NCI-H1694 (cell line): ENCODE measurements at places on chromosomes 5 and 9.

DNA sequence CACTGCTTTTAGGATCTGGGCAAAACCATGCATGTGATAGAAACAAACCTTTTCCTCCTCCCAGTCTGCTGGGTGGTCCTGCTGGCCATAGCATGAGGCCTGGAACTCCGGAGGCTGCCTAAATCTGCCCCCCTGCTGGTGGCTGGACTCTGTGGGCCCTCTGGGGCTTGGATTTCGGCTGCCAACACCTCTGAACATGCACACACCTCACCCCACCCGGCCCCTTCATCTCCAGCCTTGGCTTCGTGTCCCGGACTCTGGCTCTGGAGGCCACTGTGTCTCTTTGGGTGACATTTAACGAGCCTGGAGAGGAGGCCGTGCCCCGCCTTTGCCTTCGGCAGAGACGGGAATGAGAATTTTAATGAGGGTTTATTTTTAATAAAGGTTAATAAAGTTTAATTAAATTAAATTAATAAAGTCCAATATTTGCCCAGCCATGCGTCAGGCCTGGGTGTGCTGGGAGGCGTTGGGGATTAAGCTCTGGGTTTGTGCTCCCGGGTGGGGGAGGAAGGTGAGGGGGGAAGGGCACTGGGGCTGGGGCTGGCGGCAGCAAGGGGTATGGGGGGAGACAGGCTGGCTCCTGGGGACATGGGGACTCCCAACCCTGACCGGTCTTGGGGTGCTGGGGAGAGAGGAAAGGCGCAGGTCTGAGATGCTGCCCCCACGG lies 251.8 kb downstream of the PBX3 start:
- DNase-seq = no peak

GRCh38 chr5:126965487-126965886 lies 64.9 kb downstream of the MARCHF3 start:
- no peak for DNase-seq

DNA sequence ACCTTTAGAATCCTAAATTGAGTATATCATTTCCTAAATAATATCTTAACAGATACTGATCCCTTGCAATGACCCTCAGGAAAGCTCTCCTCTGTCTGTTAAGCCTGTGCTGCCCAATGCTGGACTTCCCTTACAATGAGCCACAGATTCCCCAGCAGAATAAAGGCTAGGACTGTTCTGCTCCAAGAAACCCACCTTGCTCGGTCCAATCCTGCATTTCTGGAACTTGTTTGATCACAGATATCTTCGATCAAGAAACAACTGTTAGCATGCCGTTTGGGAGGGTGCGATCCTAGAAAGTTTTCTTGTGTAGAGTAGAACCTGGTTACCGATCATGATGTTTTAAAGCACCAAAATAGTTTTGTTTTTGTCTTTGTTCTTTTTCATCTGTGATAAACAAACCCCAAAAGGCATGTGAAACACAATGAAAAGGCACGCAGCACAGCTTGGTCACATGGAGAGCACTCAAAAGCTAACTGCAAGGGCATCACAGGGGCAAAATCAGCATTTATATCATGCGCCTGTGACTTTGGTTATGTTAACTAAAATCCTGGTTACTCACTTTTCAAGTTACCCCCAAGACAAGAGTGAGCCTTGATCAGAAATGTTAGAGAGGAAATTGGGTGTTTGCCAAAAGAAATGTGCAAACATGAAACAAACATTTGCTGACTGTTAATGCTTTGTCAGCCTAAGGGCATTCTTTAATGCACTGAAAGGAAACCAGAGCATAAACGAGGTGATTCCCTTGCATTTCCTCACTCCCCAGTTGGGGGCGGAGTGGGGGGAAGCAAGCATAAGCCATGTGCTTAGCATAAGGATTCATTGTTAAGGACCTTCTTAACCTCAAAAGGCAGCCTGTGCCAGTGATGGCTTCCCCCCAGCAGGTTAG lies 61.9 kb upstream of the ADAMTS16 start:
- DNase-seq = no peak

- DNase-seq = no peak
Observed at GRCh38 chr5:37206736-37207135, 42.4 kb downstream of the CPLANE1 start.

- DNase-seq = no peak
Observed at GRCh38 chr5:177494346-177495195, 2.8 kb downstream of the PDLIM7 start.

- DNase-seq = no peak
Observed at GRCh38 chr5:134945041-134945440, 22.7 kb upstream of the CATSPER3 start.

DNA sequence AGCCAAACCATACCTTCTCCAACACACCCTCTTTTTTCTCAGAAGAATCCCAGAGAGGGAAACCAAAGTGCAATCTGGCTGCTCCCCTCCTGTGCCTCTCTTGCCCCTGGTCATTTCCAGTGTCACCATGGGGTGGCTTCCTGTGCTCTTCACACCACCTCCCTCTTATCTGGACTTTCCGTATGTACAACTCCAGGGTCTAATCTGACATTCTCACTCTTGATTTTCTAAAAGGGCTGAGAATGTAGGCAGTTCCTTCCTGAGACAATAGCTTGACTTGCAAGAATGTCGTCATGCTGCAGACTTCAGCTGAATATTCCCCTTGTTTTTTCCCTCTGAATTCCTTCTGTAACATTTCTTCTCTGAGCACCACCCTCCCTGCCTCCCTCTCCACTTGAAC lies 110.2 kb downstream of the FBXL7 start:
- DNase-seq = no peak

DNA sequence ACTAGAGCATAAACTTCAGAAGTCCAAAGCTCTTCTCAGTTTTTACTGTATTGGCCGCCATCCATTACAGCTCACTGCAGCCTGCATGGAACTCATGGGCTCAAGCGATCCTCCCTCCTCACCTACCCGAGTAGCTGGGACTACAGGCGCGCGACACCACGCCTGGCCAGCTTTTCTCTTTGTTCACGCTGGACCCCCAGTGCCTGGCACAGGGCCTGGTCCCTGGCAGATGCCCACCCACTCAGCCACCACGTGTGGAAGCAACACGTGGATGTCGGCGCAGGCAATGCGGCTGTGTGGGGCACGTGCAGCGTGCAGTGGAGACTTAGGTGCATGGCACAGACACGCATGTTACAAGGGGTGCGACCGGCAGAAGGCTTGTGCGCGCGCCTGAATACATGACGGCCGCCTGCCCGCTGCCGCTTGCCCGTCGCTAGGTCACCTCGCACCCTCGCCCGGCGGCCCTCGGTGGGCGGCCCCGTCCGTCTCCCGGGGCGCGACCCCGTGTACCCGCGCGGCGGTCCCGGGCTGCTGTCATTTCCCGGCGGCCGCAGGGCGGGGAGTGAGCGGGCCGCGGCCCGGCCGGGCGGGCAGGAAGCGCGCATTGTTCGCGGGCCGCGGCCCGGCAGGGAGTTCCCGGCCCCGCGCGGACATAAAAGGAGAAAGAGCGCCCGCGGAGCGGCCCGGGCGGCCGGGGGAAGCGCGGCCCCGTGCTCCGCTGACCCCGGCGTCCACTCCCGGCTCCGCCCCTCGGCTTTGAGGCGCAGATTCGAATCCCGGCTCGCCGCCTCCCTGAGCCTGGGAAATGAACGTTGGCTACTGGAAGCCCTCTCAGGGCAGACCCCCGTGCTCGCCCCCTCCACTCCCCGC lies 24.1 kb upstream of the PTGS1 start:
- DNase-seq = no peak

DNA sequence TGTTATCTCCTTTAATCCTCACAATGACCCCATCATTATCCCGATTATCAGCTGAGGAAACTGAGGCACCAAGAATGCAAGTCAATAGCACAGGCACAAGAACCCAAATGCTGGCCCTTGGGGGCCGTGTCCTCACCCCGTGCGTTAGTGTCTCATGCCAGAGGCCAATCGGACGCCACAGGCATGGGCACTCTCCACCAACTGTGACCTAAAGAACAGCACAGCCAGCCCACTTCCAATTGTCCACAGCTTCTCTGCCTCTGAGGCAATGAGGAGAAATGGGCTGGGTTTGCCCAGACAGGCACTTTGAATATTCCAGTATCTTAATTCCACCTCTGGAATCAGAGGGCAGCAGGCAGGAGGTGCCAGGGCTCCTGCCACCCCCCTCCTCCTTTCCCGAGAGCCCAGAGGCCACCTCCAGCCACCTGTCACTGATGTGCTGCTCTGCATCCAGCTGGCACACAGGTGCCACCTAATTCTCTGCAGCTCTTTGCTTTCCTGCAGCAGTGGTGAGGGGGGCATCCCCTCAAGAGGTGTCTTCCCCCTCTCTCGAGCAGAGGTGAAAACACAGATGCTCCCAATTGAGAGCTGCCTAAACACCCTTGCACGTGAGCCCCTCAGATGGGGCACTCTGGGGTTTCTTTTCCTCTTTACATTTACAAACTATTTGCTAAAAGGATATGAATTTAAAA lies 107.5 kb downstream of the ROR2 start:
- DNase-seq = no peak

DNA sequence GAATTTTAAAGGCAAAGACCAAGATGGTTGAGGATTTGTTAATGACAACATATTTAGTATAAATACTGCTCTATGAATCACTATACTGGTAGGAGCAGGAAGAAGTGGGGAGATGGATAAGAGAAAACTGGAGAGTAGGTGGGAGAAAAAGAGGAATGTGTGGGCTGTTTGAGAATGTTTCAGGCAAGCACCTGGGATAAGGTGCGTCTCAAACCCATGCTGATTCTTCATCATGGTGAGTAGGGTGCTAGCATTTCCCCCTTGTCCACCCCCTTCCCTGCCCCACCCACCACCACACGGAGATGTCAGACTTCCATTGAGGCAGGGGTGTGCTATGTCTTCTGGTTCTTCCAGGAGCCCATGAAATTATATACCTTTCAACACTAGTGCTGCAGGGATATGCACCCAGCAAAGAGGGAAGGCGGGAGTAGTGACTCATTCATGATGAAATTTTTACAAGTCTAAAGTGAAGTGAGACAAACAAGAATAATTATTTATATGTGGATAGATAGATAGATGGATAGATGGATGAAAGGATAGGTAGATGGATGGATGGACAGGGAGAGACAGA lies 54.3 kb downstream of the MTX3 start:
- no peak for DNase-seq

GRCh38 chr5:164561933-164562872 lies 1056.8 kb downstream of the MAT2B start:
- no peak for DNase-seq
